ENCODE measurements at places on chromosomes 16 and 17.

GRCh38 chr16:89821438-89822187 lies 5.2 kb upstream of the FANCA start:
- no peak for DNase-seq

DNA sequence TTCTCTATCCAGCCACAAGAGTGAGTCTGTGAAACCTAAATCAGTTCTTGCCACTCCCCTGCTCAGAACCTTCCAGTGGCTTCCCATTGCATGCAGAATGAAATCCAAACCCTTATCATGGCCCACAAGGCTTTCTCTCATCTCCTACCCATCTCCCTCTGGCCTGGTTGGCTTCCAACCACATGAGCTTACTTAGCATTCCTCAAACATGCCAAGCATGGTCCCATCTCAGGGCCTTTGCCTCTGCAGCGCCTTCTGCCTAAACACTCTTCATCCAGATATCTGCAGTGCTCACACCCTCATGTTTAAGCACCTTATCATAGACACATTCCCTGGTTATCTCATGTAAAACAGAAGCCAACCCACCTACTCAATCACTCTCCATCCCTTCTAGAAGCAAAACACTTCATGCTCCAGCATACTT lies 15.5 kb downstream of the TK2 start:
- no peak for DNase-seq

GRCh38 chr16:65876056-65876408 lies 490.5 kb upstream of the CDH5 start:
- DNase-seq: peak; percentile 54

DNA sequence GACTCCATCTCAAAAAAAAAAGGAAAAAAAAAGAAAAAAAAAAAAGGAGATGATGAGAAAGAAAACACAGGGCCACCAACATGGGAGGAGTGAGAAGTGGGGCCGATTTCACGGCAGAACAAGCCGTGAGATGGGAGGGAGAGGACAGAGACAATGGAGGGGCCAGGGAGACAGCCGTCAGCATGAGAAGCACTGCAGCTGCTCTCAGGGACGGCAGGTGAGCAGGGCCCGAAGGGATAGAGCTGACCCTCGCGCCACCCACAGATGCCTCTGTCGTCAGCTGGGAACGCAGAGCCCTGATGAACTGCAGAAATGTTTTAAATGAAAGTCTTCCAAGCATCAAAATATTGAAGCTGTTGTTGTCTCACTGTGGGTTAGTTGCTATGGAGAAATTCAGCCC lies 20.3 kb downstream of the PITPNM3 start:
- DNase-seq: no peak

GRCh38 chr17:17044846-17045561 lies 2.7 kb downstream of the MPRIP start:
- peak; percentile 71 for DNase-seq

DNA sequence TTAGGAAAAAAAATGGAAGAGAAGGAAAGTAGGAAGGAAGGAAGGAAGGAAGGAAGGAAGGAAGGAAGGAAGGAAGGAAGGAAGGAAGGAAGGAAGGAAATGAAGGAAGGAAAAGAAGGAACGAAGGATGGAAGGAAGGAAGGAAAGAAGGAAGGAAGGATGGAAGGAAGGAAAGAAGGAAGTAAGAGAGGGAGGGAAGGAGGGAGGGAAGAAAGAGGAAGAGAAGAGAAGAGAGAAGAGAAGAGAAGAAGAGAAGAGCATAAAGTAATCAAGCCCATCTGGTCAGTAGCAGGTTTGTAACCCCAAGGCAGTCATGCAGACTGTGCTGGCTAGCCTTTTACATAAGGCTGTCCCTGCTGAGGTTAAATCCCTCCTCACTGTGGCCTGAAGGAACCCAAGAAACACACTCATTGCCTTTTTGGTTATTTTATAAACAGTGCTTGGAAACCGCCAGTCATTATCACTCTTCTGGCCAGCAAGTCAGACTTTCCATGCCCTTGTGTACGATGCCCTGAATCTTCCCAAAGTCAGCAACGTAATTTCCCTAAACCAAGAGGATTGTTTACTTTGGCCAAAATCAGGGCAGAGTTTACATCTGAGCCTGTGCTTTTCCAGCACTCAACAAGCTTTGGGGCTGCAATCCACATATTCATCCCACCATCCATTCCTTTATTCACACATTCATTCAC lies 409.6 kb upstream of the MAF start:
- DNase-seq: no peak

DNA sequence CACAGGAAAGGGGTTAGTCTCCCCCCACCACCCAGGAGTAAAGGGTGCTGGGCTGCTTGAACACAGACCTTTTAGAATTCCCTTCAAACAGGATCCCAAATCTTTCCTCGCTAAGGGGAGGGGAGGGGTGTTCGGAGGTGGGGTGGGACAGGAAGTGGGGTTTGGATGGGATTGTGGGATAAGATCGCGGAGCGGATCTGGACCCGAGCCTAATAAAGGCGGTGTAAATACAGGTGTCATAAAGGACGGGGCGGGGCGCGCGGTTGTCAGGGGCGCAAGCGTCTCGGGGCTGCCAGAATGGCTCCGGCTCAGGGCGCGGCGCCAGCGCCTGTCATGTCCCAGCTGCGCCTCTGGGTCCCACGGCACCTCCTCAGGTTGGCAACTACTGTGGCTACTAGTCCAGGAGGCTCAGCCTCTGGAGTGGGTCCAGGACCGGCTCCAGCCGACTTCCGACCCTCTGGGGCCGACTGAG lies 59.8 kb upstream of the FBXO47 start:
- peak; percentile 67 for DNase-seq

DNA sequence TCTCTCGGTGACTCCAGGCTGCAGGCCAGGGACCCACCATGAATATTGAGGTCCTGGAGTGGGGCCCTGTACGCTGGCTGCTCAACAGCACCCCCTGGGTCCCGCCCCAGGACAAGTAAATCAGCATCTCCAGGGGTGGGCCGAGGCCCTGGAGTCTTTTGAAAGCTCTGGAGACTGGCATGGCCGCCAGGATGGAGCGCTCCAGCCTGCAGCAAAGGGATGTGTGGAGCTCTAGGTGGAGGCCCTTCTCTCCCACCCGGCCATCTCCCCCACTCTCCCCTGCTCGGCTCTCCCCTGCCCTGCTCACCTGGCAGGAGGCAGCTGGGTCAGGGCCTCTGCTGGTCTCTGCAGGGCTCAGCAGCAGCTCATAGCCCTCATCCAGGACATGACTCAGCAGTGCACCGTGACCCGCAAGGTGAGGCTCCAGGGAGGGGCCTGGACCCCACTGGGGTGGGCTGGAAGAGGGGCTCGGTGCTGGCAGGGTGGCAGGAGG lies 16.6 kb downstream of the SGSH start:
- no peak for DNase-seq

GRCh38 chr17:62688398-62689160 lies 61.1 kb downstream of the MRC2 start:
- no peak for DNase-seq

GRCh38 chr16:1145383-1146100 lies 7.4 kb upstream of the CACNA1H start:
- DNase-seq: no peak

DNA sequence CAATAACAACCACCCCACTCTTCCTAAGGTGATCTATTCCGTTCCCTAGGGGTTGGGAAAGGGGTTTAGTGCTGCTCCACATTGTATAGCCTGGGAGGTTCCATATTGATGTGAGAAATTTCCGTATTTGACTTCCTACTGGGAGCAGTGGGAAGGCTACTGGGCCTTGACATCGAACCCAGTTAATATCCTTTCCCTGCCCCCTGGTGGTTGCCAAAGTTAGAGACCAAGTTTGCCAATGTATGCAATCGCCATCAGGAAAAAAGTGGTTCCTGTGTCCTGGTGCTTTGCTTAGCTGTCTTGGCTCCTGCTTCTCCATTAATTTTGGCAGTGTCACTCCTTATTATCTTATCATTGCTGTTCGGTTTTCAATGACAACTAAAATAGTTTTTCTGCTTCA lies 914.9 kb downstream of the KCNJ2 start:
- DNase-seq: peak; percentile 10

- DNase-seq: peak; percentile 44
These were observed 637 bp downstream of the DHRS11 start for GRCh38 chr17:36592316-36592715.

- no peak for DNase-seq
These were observed 218.7 kb downstream of the CEP112 start for GRCh38 chr17:65973237-65973636.

DNA sequence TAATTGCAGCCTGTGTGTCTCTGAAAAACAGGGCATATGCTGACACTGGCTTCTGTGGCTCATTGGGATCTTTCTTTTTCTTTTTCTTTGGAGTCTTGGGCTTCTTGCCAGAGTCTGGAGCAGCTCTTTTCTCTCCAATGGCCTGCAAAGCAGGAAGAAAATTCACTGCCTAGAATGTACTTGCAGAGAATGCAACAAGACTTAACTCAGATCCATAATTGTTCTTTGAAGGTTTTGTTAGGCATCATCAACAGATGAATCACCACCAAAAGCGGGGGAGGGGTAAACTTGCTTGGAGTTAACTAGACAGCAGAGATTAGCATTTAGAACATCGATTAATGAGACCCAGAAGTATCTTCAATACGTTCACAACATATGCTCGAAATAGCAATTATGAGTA lies 100.9 kb downstream of the TOX3 start:
- DNase-seq: no peak

- DNase-seq: peak; percentile 63
These were observed 27.4 kb downstream of the NDEL1 start for GRCh38 chr17:8463099-8463498.

- DNase-seq: no peak
These were observed 7.6 kb downstream of the LIMD2 start for GRCh38 chr17:63692195-63692816.

DNA sequence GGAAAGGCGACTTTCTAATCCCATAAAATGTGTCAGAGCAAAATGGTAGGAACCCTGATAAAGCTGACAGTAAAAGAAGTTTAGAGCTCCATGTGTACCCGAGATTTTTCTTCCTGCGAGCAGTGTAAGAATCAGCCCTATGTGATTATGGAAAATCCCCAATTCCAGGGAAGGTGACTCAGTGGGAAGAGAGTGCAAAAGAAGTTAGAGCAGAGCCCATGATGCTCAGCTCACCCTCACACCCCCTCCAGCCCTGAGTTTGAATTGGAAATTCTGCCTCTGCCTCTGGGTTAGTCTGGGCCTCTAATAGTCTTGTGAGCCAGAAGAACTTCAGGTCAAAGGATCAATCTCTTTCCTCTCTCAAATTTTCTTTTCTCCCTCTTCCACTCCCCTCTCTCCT lies 12.5 kb downstream of the C17orf78 start:
- peak; percentile 30 for DNase-seq

DNA sequence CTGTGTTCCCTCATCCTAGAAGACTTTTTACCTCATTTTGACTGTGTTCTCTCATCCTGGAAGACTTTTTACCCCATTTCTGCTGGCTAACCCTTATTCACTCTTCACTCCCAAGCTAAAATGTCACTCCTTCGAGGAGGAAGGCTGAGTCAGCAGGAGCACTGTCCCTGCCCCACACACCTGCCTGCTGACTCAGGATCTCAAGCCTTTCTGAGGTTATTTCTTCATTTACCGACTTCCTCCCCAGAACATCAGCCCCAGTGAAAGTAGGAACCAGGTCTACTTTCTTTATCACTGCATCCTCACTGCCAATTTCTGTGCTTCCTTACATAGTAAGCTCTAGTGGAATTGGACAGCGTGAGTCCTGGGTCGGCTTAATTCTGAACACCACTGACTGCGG lies 220.6 kb downstream of the HS3ST4 start:
- no peak for DNase-seq

- no peak for DNase-seq
These were observed 34.6 kb downstream of the KANSL1 start for GRCh38 chr17:46158323-46159296.

GRCh38 chr17:35705230-35705629 lies 26.2 kb upstream of the RASL10B start:
- no peak for DNase-seq

Measured in GM03348 (cell line).